ENCODE measurements at places on chromosomes 4 and X.

DNA sequence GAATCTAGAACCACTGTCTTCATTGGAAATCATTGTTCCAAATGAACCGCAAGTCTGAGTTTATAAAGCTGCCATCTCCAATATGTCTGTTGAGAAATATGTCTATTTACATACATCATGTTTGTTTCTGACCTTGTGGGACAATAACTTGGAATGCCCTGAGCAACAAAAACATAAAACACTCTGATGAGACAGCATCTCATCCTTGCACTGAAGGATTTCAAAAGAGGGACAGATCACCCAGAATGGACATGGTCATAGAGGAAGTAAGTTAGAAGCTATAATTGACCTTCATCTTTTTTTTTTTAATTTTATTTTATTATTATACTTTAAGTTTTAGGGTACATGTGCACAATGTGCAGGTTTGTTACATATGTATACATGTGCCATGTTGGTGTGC is 22.5 kb downstream of the RXFP1 start:
- no peak for DNase-seq

GRCh38 chr4:43456383-43456782 is 563.9 kb downstream of the GRXCR1 start:
- DNase-seq: no peak

DNA sequence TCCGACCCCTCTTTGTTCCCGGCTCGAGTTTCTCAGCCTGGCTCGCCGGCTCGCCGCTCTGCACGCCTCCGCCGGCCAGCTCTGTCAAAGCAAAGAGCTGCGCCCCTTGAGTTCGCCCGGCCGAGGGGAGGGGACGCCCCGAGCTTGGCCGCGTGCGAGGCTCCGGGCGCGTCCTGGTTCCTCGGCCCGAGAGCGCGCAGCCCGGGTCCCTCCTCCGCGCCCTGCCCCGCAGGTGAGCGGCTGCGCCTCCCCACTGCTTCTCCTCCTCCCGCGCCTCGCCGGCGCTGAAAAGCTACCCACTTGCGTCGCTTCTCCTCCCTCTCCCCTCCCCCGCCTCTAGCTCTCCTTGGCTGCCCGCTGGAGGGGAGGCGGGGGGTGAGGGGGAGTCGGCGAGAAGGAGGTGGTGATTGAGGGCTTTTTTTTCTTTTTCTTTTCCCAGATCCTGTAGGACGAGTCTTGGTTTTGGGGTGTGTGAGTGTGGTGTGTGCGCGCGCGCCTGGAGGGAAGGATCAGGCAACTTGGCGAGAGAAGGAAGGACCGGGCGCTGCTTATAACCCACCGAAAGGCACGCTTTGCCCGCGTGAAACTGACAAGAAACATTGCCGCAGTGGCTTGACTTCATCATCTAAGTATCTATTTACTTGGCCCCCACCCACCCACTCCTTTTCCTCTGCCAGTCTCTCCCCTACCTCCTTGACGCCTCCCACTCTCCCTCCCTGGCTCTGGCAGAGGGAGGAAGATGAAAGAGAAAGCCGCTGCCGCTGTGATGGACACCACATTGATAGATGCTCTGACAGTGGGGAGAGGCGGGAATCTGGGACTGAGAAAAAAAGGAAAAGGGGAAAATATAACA is at the start of gene LEF1:
TSS of gene LEF1 (minus strand) at position 262 of the 853 bp plus-strand sequence. CDS start 1,165 bp downstream, outside the sequence.
- DNase-seq: peak; percentile 85

DNA sequence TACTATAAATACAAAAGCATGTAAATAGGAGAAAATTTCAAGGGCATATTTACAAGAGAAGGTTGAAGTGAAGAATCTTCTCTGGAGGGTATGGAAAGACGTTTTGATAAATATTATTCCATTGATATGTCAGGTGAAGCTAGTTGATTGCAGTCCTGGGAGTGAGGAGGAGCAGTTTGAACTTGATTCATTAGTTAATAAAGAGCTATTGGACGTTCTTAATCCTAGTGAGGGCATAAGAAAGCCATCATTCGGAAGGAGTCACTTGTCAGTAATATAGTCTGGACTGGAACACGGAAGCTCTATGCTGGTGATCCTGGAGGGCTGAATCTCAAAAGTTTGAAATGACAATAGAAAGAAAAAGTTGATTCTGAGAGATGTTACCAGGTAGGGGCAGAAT is 455.1 kb downstream of the PACRGL start:
- no peak for DNase-seq

GRCh38 chr4:140168474-140168873 is 14.5 kb upstream of the MAML3 start:
- DNase-seq: no peak

DNA sequence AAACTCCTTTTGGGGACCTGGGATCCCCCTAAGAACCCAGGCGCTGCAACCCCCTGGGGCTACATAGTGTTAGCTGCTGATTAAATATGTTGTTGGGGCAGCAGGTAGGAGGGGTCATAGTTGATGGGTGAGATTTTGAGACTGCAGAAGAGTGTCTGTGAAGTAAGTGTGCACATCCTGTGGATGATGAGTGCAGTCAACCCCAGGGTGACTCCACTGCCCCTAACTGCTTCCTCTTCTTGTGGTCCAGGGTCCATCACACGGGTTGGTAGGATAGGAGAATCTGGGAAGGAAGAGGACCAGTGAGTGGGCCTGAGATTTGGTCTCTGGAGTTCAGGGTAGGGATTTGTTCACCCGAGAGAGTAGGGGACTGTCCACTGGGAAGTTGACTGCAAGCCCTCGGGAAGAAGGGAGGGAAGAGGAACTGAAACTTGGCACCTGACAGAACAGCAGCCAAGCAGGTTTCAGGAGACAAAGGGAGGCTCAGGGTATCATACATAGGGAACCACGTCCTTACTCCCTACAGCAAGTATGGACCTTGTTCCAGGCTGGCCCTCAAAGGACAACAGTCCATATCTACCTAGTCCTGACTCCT is 8.5 kb downstream of the DLG3 start:
- no peak for DNase-seq

- DNase-seq: peak; percentile 0
Observed at GRCh38 chrX:135923353-135923752, 29.8 kb downstream of the SAGE1 start.

DNA sequence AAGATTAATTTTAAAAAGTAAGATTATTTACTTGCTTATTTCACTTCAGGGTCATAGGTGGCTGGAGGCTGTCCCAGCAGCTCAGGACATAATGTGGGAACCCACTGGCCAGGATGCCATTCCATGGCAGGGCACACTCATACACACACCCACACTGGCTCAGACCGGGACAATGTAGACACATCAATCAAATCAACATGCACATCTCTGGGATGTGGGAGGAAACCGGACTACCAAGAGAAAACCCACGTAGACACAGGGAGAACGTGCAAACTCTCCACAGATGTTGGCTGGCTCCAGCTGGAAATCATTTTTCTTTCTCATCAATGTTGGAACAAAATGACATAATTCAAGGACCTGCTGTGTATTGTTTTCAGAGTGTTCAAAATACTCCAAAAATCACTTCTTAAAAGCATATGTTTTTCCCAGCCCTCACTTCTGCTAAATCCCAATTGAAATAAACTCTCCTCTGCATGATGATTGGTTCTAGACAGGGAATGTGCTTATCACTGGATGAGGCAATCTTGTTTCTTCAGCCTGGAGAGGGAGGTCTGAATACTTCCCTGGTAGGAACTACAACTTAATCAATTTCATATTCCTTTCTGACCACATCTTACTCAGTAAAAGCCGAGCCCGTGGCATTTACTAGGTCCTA is 18.6 kb upstream of the CPE start:
- DNase-seq: no peak

- peak; percentile 68 for DNase-seq
Observed at GRCh38 chr4:144174401-144175067, 34.0 kb upstream of the GYPA start.

GRCh38 chr4:185467101-185467500 is 4.4 kb downstream of the CCDC110 start:
- no peak for DNase-seq

GRCh38 chrX:48493890-48494364 is 14.9 kb upstream of the PORCN start:
- no peak for DNase-seq

DNA sequence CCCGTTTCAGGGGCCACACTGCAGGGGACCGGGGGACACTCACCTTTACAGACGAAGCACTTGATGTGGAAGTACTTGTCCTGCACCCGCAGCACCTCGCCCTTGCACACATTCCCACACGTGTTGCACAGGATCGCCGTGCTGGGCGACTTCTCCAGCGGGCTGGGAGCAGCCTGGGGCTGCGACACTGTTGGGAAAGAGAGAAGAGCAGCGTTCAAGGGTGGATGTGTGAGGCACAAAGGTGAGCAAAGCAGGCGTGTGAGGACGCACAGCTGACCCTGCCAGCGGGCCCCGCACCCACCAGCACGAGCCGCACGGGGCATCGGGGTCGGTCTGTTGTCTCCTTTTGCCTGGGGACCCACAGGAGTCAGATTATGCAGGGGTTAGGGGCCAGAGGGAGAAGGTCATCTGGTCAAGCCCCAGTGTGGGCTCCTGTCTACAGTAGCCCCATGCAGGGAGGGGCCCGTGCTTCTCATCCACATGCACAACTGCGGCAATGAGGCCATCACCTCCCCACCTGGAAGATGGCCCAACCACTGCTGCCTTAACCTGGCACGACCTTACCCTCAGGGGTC is 52.1 kb downstream of the ABLIM2 start:
- no peak for DNase-seq

DNA sequence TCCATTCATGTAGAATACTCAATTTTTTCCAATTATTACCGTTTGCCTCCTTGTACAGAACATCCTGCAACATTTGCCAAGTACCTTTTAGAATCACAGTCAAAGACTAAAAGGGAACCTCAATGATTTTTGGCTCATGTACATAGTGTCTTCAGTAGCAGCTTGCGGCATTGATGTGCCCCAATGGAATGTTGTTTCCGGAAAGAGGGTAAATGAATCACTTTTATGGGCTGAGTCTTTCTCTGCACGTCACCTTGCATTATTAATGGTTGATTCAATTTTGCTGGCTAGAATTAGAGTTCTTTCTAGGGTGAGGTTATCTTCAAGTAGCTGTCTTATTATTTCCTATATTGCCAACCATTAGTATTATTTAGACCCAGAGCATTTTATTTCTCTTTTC is 116.9 kb upstream of the GABRA2 start:
- DNase-seq: no peak

DNA sequence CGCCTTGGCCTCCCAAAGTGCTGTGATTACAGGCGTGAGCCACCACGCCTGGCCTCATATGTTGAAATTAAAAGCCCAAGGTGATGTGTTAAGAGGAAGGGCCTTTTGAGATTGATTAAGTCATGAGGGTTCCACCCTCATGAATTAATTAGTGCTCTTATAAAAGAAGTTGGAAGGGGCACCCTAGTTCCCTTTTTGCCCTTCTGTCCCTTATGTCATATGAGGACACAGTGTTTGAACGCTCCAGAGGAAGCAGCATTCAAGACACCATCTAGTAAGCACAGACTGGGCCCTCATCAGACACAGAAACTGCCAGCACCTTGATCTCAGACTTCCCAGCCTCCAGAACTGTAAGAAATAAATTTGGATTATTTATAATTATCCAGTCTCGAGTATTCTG is 5.1 kb upstream of the APLN start:
- no peak for DNase-seq

DNA sequence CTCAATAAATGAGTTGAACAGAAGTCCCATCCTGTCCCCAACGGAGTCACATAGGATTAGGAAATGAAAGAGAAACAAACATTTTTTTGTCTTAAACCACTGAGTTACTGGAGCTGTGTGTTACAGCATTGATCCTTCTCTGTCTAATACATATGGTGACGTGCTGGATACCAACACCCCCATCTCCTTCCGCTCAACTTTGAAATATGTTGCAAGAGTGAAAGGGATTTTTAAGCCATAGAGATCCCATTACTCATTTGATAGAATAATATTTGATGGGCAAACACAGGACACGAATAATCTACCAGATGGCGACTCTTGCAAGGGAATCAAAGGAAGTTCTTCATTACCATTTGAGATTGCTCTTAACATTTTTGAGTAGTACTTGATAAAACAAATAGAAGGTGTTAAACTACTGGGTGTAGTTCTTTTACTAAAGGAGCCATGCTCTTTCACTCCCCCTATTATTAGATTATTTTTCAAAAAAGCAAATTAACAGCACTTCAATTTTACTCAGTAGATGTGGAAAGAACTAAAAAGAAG is 140.5 kb downstream of the PACRGL start:
- no peak for DNase-seq

- no peak for DNase-seq
Observed at GRCh38 chr4:175090116-175090515, 172.0 kb downstream of the ADAM29 start.

DNA sequence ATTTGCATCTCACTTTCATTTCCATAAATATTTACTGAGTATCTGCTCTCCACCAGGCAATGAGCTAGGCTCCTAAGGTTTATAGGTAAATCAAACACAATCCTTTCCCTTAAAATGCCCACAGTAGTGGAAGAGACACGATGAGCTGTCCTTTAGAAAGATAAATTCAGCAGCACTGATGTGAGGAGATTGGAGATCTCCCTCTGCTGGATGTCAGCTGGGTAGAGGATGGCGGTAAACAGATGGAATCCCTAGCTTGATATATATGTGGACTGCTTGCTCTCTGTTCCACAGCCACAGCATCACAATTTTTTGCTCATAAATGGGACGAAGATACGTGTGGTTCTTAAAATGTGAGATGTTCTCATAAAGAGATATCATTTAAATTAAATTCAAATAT is 216.4 kb upstream of the RASGEF1B start:
- no peak for DNase-seq

DNA sequence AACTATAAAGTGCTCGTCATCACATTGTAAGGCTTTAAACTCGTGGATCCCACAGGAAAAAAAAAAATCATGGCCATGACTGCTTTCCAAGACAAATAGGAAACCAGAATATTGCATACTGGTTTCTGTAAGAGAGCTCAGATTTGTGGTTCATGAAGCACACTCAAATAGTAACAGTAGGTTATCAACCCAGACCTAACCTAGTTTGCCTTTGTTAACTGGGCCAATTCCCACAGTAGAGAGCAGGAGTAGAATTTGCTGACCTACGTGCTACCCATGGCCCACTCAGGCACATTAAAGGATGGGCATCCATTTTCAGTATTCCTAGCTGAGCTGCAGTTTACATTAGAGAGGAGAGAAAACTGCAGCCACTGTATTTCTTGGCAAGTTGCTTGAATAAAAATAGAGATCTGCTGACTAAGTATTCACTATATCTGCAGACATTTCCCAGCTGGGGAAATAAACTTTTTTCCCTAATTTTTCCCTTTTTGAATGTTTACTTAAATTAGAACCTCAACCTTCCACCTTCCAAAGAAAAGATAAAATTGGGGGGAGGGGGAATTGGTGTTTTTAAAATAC is 218.5 kb downstream of the SPANXN3 start:
- no peak for DNase-seq

DNA sequence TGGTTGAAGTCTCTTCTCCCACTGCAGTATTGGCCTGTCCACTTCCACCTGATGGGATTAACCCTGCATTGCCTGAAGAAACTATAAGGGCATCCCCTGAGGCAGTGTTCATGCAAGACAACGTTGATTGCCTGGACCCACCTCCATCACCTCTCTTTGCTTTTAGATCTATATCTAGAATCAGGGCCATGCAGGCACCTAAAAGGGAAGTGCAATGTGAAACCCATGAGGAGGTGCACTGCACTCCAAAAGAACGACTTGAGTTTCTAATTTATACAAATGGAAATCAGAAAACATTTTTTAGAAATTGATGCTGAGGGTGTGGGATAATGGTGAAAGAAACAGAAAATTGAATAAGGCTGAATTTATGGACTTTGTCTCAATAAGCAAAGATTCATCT is 694.4 kb downstream of the TRAM1L1 start:
- no peak for DNase-seq

- no peak for DNase-seq
Observed at GRCh38 chrX:21675931-21676330, 17.8 kb upstream of the KLHL34 start.
